Motor neuron (in vitro differentiated cells): ENCODE measurements at places on chromosomes 13 and 19.

GRCh38 chr13:23817136-23817535 is 72.1 kb downstream of the MIPEP start:
- ATAC-seq: no peak

DNA sequence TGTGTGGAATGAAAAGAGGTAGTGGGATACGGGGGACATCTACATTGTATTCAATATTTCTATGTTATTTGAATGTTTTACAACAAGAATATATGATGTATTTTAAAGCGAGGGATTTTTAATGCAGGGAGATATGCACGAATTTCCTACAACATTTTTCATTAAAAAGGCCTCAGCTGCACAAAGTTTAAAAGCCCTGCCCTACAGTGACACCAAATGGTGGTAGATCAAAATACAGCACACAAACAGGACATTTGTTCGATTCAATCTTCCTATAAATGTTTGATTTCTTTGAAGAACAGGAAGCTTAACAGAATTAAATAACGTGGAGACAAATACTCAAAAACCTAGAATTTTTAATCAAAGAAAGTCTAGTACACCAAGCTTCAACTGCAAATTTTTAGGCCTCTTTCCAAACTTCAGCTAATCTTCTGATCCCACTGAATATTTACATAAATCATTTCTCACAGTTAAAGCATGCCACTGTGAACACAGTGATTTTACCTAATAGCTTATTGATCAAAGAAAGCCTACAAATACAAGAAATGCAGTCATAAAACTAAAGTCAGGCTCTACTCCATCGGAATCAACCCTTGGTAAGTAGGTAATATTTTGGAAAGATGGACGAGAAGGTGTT is 257.2 kb downstream of the DIAPH3 start:
- peak; percentile 46 for ATAC-seq

DNA sequence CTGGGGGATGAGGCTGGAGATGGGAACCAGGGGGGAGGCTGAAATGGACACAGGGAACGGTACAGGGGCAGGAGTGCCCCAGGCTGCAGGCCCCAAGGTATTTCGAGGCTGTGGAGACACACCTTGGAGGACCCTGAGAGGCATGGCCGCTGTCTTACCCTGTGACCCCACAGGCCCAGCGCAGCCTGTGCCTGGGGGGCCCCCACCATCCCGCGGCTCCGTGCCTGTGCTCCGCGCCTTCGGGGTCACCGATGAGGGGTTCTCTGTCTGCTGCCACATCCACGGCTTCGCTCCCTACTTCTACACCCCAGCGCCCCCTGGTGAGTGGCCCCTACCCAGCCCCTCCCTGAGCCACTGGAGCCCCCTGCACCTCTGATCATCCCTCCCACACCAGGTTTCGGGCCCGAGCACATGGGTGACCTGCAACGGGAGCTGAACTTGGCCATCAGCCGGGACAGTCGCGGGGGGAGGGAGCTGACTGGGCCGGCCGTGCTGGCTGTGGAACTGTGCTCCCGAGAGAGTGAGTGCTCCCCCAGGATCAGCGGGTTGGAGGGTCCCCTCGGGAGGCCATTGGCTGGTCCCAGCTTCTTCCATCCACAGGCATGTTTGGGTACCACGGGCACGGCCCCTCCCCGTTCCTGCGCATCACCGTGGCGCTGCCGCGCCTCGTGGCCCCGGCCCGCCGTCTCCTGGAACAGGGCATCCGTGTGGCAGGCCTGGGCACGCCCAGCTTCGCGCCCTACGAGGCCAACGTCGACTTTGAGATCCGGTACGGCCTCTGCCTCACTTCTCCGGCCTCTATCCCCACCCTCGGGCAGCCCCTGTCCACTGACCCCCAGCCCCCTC is 16.9 kb upstream of the SPIB start:
- ATAC-seq: no peak

DNA sequence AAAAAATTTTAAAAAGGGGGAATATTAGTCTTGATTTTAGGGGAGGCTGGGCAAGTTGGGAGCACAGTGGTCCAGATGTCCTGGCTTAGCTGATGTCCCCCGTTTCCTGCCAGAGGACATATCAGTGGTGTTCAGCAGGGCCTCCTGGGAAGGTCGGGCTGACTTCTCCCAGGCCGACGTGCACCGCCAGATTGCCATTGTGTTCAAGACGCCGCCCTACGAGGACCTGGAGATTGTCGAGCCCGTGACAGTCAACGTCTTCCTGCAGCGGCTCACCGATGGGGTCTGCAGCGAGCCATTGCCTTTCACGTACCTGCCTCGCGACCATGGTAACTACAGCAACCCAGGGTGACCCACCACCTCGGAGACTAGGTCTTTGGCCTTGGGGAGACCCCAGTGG is 6.4 kb upstream of the CLASRP start:
- no peak for ATAC-seq

DNA sequence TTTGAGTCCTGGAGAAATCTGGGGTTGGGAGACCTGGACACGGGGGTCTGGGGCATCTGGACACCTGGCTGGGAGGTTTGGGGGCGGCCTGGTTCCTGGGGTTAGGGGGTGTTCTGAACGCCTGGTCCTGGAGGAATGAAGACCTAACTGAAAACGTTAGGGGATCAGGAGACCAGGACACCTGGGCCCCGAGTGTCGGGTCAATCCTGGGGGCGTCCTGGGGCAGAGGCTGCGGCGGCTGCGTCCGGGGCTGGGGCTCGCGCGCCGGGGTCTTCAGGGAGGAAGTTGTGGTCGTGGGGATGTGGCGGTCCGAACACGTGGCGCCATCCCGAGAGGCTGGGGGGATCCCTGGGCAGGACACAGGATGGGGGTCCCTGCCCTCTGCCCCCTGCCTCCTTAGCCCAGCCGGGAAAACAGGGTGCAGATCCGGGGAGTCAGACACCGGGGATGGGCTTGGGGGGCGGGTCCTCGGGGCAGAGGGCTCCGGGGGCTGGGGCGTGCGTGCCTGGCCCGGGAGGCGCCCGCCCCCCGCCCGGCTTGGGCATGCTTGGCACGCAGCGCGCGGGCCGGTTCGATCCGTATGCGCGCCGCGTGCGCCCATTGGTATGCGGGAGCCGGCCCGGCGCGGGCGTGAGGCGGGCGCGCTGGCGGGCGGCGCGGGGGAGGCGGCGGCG is 632 bp downstream of the NPAS1 start:
- ATAC-seq: peak; percentile 22

- ATAC-seq: peak; percentile 71
These were observed 434.4 kb upstream of the PCDH9 start for GRCh38 chr13:67664502-67664901.

GRCh38 chr13:33953781-33954180 is 135.8 kb downstream of the RFC3 start:
- no peak for ATAC-seq

- ATAC-seq: no peak
These were observed 19.3 kb downstream of the CCNE1 start for GRCh38 chr19:29831041-29831548.

DNA sequence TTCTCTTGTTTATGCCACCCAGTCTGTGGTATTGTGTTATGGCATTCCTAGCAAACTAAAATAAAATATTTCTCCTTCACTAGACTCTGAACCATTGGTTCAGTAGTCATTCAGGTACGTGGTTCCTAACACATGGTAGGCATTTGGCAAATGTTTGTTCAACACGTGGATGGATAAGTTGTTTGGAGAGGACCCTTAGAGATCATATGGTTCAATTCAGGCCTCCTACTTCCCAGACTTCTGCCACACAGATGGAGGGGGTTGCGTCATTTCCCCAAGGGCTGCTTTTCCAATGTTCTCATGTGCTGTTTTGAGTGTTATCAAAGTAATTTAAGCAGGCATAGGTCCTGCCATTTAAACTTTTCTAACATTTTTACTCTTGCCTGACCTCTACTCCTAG is 6.7 kb downstream of the CXCL17 start:
- no peak for ATAC-seq

DNA sequence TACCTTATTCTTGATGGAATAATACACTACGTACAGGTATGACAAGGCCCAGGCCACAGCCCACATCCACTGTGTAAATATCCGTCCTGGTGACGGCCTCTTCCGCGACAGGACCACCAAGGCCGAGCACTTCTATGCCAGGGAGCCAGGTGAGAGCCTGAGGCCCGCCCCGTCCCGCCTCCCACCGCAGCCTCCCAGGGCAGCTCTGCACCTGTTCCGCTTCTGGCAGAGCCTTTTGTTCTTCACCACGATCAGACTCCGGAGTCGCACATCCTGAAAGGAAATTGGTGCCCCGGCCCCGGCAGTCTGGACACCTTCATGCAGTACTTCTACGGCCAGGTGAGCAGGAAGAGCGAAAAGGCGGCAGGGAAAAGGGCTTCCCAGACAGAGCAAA is 10.6 kb upstream of the ZNF358 start:
- no peak for ATAC-seq

- ATAC-seq: no peak
These were observed 958 bp upstream of the OBI1 start for GRCh38 chr13:78659732-78660494.

GRCh38 chr19:44278181-44278690 is 18.6 kb downstream of the ZNF233 start:
- peak; percentile 49 for ATAC-seq

- no peak for ATAC-seq
These were observed 38.9 kb upstream of the IPO5 start for GRCh38 chr13:97914540-97914939.

- no peak for ATAC-seq
These were observed 64.6 kb downstream of the CCNE1 start for GRCh38 chr19:29876414-29876813.

- no peak for ATAC-seq
These were observed 6.1 kb downstream of the STK11 start for GRCh38 chr19:1211494-1212234.

- ATAC-seq: no peak
These were observed 23.9 kb downstream of the GATAD2A start for GRCh38 chr19:19429361-19429760.

GRCh38 chr19:31257426-31258130 is 91.7 kb downstream of the TSHZ3 start:
- no peak for ATAC-seq

GRCh38 chr13:74966814-74967424 is 515.0 kb downstream of the TBC1D4 start:
- ATAC-seq: peak; percentile 91

DNA sequence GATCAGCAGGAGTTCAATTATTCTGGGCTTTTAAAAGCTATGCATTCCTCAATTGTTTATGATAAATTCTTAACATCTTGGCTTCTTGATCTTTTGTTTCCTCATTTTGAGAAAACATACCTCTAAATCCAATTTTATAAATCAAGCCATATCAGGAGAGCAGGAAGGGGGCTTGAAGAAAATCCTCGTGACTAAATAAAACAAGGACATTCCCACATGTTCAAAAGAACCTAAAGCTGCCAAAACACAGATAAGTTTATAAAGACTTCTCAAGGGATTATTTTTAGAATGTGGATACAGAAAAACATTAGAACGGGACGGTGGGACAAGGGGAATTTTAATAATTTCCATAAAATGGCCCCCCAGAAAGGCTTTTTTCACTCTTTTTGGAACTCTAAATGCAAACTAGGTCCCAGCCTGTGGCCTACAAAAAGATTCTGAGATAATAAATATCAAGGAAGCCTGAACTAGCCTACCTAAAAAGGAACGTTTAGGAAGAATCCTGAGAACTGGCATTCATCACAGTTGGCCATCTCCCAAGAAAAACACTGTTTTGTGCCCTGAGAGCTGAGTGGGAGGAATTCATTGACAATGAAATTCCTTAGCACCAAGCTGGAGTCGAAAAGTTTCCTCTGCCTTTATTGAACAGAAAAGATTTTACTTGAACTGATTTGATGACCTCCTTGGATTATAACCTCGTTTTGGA is 30.1 kb downstream of the ZAR1L start:
- ATAC-seq: no peak
